Peyer's patch (tissue), 4 donors: ENCODE measurements at places on chromosomes 6 and 20. TPM values are rescaled to one million over a fixed set of nuclear protein-coding genes. Genes with fewer than 3 reads are reported as not detected.
A peak's percentile ranks its signal among the peaks of the same experiment; 100 is the strongest.

Gene OLIG3
- not detected for total RNA-seq

GRCh38 chr6:51167468-51167867 lies 348.8 kb downstream of the TFAP2B start:
- no peaks in the 10 kb centered on the region for H3K27me3 ChIP-seq
- H3K4me3 ChIP-seq, result no peak overlapping the region
- DNase-seq, result no peak
- H3K36me3 ChIP-seq, result no peaks in the 10 kb centered on the region

Gene KCNQ2
- not detected for total RNA-seq

Gene LZTS3
- 24.3 TPM for total RNA-seq

Gene UST
- 3.2 TPM for total RNA-seq

DNA sequence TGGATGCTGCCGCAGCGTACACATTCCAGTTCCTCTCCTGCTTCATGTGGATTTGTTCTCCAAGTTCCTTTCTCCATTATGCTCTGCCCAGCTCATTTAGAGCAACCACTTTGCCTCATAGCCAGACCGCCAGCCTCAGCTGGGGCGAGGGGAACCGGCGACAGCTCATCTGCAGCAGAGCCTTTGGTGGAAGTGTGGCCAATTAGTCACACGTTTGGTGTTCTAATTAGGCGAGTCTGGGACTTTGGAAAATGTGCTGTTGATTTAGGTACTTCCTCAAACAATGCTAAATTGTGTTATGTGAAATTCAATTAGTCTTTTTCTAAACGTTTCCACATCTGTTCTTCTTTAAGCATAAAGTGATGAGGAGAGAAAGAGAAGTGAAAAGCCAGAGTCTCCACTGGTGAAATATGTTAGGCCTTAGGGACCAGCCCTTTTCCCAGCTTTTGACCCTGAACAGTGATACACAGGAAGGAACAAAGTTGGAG lies 217.9 kb downstream of the TBX18 start:
- no peak overlapping the region for H3K27ac ChIP-seq
- H3K36me3 ChIP-seq, result no peaks in the 10 kb centered on the region
- H3K4me1 ChIP-seq, result no peaks in the 10 kb centered on the region
- DNase-seq, result no peak
- no peaks in the 10 kb centered on the region for H3K27me3 ChIP-seq

- H3K4me1 ChIP-seq, result peaks cover 22% of the 10 kb centered on the region
- no peak overlapping the region for H3K4me3 ChIP-seq
- no peaks in the 10 kb centered on the region for H3K27me3 ChIP-seq
- peak; percentile 58 for DNase-seq
- H3K36me3 ChIP-seq, result no peaks in the 10 kb centered on the region
Measured at GRCh38 chr6:27795697-27796494, 116.3 kb downstream of the OR2B2 start.

DNA sequence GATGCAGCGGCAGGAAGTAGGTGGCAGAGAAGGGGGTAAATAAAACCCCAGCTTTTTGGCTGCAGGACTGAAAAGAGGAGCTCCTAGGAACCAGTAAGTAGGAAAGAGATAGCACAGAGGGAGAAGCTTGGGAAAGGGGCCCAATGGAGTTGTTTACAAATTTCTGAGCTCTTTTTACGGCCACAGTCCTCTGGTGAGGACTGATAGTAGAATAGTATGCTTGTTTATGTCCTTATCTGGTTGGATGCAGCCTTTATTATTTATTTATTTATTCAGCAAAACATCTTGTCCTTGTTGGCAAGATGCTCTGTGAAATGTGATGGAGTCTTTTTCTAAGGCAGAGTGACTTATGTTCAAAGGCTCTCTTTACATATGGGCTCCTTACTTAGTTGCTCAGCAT lies 119.7 kb upstream of the AHI1 start:
- no peaks in the 10 kb centered on the region for H3K4me1 ChIP-seq
- no peak for DNase-seq
- H3K27ac ChIP-seq, result no peak overlapping the region
- no peaks in the 10 kb centered on the region for H3K36me3 ChIP-seq
- no peak overlapping the region for H3K4me3 ChIP-seq

DNA sequence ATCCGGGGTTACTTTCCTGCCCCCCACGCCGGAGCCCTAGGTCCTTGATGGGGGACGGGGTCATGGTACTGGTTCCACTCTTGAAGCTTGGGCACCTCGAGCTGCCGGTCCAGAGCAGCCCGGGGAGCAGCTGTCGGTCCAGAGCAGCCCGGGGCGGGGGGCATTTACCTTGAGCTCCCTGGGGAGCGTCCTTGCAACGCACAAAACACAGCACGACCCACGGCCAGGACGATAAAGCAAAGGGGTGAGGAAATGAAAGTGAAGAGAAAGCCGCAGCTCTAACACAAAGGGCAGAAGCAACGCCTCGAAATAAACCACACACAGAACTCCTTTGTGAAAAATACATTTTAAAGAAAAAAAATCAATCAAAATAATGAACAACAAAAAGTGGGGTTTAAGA lies 39.1 kb downstream of the KCNQ2 start:
- DNase-seq, result no peak
- H3K4me1 ChIP-seq, result no peaks in the 10 kb centered on the region
- no peak overlapping the region for H3K4me3 ChIP-seq
- H3K27ac ChIP-seq, result no peak overlapping the region
- no peaks in the 10 kb centered on the region for H3K36me3 ChIP-seq
- H3K27me3 ChIP-seq, result no peaks in the 10 kb centered on the region

- H3K4me3 ChIP-seq, result no peak overlapping the region
- no peaks in the 10 kb centered on the region for H3K27me3 ChIP-seq
- DNase-seq, result no peak
- H3K4me1 ChIP-seq, result no peaks in the 10 kb centered on the region
- H3K27ac ChIP-seq, result no peak overlapping the region
Measured at GRCh38 chr6:48139818-48140614, 29.0 kb upstream of the PTCHD4 start.

DNA sequence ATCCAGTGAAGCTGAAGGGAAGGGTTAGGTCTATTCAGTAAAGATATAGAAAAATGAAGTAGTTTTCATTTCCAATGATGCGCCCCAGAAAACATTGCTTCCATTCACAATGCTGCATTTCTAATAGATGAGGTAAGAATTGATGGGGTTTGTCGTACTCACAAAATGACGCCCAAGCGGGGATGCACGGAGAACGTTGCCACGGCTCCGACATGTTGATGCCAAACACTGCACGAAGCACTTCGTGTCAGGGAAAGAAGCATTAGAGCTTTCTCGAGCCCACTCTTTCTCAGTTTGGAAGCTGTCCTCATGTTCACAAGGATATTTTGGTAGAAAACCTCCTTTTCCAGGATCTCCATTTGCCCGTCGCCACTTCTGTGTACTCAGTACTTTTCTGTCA lies 21.6 kb upstream of the MAFB start:
- no peak overlapping the region for H3K27ac ChIP-seq
- DNase-seq, result no peak
- no peak overlapping the region for H3K4me3 ChIP-seq
- no peaks in the 10 kb centered on the region for H3K27me3 ChIP-seq
- H3K4me1 ChIP-seq, result no peaks in the 10 kb centered on the region

DNA sequence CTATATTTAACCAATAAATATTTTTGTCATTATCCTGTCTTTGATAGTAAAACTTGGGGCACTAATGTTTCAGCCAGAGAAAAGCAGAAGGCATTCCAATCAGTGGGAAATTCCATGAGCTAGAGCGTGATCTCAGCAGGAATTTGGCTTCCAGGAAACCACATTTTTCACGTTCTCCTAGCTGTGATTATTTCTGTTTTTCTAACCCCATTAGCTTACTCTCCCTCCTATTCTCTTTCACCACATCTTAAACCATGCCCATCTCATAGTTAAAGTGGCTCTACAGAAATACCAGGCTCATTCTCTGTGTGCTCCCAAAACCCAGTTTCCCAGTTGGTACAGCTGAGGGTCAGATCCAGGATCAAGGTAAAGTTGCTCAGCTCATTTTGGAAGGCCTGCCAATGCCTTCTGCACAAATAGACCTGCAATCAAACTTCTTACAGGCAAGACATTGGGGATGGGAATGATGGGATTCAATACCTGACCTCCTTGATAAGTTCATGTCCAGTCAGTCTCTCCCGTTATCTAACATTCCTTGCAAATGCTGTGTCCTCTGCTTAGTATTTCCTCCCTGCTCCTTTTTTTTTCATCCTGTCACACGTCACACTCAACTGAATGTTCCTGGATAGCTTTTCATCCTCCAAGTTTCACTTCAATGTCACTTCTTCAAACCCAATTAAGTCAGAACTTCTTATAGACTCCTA lies 33.1 kb upstream of the TMEM30A start:
- H3K4me3 ChIP-seq, result no peak overlapping the region
- no peaks in the 10 kb centered on the region for H3K36me3 ChIP-seq
- no peaks in the 10 kb centered on the region for H3K4me1 ChIP-seq

GRCh38 chr6:7681449-7681848 lies 44.5 kb upstream of the BMP6 start:
- H3K27me3 ChIP-seq, result no peaks in the 10 kb centered on the region
- H3K36me3 ChIP-seq, result no peaks in the 10 kb centered on the region
- H3K4me1 ChIP-seq, result no peaks in the 10 kb centered on the region
- DNase-seq, result no peak

DNA sequence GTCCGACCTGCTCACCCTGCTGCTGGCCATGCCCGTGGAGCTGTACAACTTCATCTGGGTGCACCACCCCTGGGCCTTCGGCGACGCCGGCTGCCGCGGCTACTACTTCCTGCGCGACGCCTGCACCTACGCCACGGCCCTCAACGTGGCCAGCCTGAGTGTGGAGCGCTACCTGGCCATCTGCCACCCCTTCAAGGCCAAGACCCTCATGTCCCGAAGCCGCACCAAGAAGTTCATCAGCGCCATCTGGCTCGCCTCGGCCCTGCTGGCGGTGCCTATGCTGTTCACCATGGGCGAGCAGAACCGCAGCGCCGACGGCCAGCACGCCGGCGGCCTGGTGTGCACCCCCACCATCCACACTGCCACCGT lies 885 bp downstream of the NTSR1 start:
- H3K4me3 ChIP-seq, result no peak overlapping the region
- peaks cover 8% of the 10 kb centered on the region for H3K4me1 ChIP-seq
- H3K27ac ChIP-seq, result no peak overlapping the region
- peaks cover 27% of the 10 kb centered on the region for H3K27me3 ChIP-seq

DNA sequence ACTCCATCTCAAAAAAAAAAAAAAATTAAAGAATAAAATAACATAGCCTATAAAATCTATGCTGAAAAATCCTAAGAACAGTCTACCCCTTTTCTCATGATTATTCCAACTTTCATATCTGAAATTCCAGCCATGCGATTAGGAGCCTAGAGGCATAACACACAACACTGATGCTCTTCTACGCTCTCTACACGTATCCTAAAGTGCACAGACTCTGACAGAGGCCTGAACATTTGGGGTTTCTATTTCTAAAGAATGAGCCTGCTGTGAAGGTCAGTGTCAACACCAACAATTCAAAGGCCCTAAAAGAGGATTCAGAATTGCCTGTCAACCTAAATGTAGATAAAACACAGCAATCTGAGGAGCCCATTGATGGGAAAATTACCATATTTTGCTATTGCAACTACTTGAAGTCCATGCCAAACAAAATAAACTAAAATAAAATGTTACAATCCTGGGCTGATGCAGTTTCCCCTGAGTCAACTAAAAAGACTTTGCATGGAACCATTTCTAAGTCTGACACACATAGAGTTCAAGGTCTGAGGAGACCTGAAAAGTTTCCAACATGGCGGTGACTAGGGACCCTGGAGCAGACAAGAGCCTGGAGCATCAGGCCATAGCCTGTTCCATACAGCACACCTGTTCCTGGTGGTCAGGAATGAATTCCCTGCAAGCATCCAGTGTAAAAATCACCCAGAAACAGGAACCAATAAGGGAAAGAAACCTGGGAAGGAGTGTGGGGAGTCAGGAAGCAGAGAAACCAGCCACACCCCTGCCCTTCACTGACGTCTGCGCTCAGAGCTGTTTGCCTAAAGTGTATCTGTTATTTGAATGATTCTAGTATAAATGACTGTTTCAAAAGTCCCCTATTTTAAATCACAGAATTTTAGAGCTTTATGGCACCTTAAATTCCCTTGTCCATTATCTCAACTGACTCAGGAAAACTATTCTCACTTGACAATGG lies 11.8 kb downstream of the NINL start:
- no peaks in the 10 kb centered on the region for H3K36me3 ChIP-seq
- H3K4me3 ChIP-seq, result no peak overlapping the region
- H3K27me3 ChIP-seq, result no peaks in the 10 kb centered on the region

Gene EPPIN
- not detected for total RNA-seq

GRCh38 chr20:10271494-10272219 lies 53.0 kb downstream of the SNAP25 start:
- no peaks in the 10 kb centered on the region for H3K4me1 ChIP-seq
- H3K27me3 ChIP-seq, result no peaks in the 10 kb centered on the region
- H3K36me3 ChIP-seq, result no peaks in the 10 kb centered on the region
- DNase-seq, result no peak
- H3K4me3 ChIP-seq, result no peak overlapping the region

Gene EEF1E1
- total RNA-seq, result 70.1 TPM

DNA sequence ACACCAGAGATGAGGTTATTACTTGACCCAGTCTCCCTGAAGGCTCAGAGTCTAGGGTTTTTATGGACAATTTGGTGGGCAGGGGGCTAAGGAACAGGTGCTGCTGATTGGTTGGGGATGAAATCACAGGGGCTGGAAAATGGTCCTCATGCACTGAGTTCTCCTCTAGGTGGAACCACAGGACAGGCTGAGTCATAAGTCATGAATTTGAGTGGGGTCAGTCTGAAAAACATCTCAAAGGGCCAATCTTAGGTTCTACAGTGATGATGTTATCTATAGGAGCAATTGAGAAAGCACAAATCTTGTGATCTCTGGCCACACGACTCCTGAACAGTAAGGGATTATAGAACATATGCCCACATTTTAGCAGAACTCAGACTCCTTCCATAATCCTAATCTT lies 5.9 kb upstream of the MRS2 start:
- no peak overlapping the region for H3K4me3 ChIP-seq
- H3K27me3 ChIP-seq, result no peaks in the 10 kb centered on the region
- no peaks in the 10 kb centered on the region for H3K36me3 ChIP-seq

DNA sequence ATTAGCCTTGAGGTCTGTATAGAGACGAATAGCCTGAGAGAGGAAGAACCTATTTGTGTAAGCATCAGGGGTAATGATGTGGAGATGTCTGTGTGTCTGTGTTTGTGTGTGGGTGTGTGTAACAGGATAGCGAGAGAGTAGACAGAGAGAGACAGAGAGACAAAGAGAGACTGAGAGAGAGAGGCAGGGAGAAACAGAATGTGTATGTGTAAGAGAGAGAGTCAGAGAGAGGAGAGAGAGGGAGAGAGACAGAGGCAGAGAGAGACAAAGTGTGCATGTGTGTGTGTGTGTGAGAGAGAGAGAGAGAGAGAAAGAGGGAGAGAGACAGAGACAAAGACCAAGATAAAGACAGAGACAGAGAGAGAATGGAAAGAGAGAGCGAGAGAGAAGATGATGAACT lies 396.1 kb downstream of the PAX1 start:
- H3K4me3 ChIP-seq, result no peak overlapping the region
- H3K4me1 ChIP-seq, result no peaks in the 10 kb centered on the region
- DNase-seq, result no peak
- H3K27me3 ChIP-seq, result no peaks in the 10 kb centered on the region

Gene CASS4
- total RNA-seq, result 0.47 TPM
